ENCODE measurements at places on chromosomes 1 and 21.
A peak's percentile ranks its signal among the peaks of the same experiment; 100 is the strongest.

- peak; percentile 43 for DNase-seq
Observed at GRCh38 chr1:35929730-35930592, 944 bp upstream of the AGO3 start.

GRCh38 chr1:32362474-32363313, at the start of the genes FAM229A and TSSK3:
Gene FAM229A, minus strand, starts transcription at chr1:32362485. Its CDS starts 394 bp downstream, at chr1:32362091.
Gene TSSK3, plus strand, starts transcription at chr1:32362539. Its CDS starts 163 bp downstream, at chr1:32362702.
- no peak for DNase-seq

DNA sequence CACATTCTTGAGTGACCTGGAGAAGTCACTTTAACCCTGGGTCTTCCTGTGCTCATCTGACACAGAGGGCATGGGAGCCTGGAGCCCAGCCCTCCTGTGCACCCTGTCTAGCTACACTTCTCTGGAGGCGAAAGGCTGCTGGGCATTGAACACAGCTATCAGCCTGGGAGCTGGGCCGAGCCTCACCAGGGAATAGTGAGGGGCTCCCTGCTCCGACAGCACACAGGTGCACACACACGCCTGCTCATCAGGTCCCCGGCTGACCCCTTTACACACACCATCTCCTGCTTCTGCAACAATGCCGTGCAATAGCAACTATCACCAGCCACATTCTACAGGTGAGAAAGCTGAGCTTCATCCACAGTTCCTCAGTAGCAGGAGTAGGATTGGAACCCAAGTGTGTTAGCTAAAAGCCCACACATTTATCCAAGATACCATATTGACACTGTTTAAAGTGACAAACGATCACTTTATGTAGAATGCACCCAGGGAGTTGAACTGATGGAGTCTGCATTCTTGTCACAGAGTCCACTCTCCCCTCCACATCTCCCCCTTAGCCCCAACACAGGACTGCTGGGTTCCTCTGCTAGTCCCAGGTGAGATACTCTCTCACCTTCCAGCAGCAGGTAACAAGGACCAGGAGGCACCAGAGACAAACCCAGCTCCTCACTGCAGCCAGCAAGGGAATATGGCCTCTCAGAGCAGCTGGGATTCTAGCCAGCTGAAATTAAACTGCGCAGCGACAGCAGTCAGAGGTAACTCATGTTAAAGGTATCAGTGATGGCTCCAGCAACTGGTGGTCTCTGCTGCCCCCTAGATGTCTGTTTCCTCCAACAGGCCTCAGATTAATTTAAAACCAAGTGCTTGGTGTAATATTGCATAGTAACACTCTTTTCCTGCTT, 18.3 kb upstream of the CAPN8 start:
- DNase-seq = peak; percentile 66

GRCh38 chr1:29342983-29343382, 106.7 kb downstream of the PTPRU start:
- no peak for DNase-seq

DNA sequence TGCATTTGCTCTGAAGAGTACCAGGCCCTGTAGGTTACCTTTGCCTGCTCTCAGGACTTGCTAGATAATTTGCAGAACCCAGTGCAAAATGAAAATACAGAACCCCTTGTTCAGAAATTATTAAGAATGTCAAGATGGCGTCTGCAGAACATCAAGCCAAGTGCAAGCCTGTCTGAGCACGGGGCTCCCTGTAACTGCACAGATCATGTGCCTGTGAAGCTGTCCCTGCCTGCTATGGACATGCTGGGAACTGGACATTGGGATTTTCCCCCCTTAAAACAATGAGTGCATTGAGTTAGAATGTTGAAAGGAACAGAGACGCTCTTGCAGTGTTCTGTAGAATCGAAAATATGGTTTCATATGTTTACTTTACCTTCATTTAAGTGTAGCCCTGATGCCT, 2.9 kb downstream of the CLDN14 start:
- no peak for DNase-seq

DNA sequence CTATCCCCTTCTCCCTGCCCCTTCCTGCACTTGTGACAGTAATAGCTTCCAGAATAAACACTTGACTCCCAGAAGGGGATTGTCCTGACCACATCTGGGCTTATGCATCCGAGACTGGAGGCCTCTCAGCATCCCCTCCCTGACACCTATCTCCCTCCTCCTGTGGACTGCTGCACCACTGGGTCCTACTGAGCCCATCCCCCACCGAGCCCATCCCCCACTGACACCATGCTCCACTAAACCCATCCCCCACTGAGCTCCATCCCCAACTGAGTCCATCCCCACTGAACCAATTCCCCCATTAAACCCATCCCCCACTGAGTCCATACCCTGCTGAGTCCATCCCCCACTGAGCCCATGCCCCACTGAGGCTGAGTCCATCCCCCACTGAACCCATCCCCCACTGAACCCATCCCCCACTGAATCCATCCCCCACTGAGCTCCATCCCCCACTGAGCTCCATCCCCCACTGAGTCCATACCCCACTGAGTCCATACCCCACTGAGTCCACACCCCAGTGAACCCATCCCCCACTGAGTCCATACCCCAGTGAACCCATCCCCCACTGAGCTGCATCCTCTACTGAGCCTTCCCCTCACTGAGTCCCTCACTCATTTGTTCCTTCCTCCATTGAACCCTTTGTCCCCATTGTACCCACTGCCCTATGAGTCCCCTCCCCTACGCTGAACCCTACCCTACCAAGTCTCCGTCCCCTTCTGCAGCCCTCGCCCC, 5.6 kb downstream of the PDZK1IP1 start:
- no peak for DNase-seq

DNA sequence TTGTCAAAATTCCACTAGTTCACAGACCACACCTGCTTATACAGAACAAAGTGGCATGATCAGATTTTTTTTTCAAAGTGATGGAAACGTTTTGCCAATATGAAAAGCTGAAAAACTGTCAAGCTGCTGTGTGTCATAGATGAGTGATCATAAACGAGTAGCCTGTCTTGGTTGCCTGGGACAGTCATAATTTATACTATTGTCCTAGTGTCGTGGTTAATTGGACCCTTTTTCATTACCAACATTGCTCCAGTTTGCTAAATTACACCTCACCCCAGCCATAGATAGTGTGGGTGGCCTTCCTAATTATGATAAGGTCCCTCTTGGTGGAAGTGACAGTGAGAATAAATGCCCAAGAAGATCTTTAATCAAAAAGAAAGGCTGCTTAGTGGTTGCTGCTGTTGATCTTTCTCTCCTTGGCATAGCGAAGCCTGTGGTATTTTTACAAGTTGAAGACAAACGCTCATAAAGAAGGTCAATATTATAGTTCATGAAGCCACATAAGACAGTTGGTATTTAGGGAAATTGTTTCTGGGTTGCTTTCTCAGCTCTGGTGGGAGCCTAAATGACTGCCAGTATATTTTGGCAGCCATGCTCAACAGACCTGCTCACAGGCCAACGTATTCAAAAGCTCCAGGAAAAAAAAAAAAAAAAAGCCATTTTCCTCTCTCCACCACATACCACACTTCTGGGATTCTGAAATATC, 478.1 kb downstream of the PLA2G4A start:
- no peak for DNase-seq

GRCh38 chr21:45382697-45382997, 22.3 kb upstream of the COL18A1 start:
- DNase-seq = no peak

DNA sequence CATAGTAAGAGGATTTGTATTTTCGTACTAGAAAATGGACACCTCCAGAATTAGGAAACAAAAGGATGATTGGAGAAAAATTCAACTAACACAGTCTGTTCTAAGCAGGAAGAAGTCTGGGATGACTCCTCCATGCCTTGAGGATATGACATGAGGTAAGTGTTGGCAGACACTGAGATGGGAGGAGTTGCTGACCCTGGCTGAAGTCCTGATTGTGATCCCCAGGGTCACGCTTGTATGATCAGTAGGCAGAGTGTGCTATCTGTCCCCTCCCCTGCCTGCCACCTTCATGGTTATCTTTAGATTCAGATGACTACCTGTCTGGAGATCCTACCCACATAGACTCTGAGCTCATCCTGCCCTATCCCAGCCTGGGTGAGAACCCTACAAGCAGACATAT, 249.1 kb downstream of the C1orf94 start:
- no peak for DNase-seq
